Activated CD4-positive, alpha-beta T cell treated with anti-CD3 and anti-CD28 coated beads, Interleukin-2, amount 50 U/mL, for 1 hour (primary cell): ENCODE measurements at places on chromosomes 3 and 15.
A peak's percentile ranks its signal among the peaks of the same experiment; 100 is the strongest.

- DNase-seq: no peak
Observed at GRCh38 chr3:132983143-132983770, 54.9 kb upstream of the TMEM108 start.

DNA sequence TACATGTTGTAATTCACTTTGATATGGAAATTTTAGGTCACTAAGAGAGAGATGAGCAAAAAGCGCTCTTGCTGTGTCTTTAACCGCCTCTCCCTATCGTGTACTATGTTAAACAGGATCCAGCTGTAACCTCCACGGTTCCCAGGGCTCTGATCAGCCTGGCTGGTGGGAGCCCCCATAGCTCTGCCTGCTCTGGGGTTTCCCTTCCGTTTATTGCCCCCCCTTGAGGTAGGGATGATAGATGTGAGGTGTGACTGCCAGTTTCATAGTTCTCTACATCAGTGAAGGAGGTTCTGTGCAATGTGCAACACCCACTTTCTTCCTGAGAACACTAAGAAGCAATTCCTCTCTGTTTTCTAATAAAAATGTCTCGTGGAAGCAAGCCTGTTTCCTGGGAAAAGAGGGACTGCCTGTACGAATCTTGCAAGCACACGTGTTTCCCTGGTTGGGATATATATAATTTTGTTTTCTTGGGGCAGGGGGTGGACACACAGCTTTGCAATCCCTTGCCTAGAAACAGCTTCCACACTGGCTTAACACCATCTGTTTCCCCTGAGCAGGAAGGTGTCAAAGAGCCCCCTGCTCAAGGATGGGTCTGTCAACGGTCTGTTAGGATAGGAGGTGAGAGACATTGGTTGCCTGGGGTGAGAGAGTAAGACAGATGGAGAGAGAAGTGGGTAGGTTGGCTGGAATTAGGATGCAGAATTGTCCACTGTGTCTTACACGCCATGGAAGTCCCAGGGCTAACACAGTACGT lies 23.8 kb downstream of the CORO2B start:
- no peak for DNase-seq

GRCh38 chr3:27345493-27345892 lies 23.7 kb downstream of the NEK10 start:
- DNase-seq: no peak

DNA sequence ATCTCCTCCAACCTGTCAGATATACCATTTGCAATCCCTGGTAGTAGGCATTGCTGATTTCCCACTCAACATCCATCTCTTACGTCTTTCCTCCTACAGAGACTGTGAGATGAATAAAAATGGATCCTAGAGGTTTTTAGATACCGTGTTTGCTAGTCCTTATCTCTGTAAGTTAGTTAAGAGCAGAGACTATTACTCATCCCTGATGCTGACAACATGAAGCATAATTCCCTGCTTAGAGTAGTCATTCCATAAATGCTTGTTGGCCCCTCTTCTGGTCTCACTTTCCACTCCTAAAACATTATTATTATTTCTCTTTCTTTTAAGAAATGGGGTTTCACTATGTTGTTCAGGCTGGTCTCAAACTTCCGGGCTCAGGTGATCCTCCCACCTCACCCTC lies 136.2 kb downstream of the RTP4 start:
- DNase-seq: no peak

- DNase-seq: no peak
Observed at GRCh38 chr3:160703974-160704373, 27.0 kb downstream of the ARL14 start.

DNA sequence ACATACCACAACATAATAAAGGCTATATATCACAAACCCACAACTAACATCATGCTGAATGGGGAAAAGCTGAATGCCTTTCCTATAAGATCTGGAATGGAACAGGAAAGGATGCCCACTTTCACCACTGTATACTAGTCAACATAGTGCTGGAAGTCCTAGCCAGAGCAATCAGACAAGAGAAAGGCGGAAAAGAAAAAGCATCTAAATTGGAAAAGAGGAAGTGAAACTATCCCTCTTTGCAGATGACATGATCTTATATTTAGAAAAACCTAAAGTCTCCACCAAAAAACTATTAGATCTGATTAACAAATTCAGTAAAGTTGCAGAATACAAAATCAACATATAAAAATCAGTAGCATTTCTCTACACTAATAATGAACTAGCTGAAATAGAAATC lies 14.6 kb upstream of the PIK3CA start:
- no peak for DNase-seq

- DNase-seq: no peak
Observed at GRCh38 chr15:89630260-89630659, 25.0 kb downstream of the KIF7 start.

GRCh38 chr3:172844428-172844827 lies 93.9 kb downstream of the ECT2 start:
- DNase-seq: no peak

GRCh38 chr15:67358812-67359211 lies 104.2 kb downstream of the IQCH start:
- DNase-seq: no peak

DNA sequence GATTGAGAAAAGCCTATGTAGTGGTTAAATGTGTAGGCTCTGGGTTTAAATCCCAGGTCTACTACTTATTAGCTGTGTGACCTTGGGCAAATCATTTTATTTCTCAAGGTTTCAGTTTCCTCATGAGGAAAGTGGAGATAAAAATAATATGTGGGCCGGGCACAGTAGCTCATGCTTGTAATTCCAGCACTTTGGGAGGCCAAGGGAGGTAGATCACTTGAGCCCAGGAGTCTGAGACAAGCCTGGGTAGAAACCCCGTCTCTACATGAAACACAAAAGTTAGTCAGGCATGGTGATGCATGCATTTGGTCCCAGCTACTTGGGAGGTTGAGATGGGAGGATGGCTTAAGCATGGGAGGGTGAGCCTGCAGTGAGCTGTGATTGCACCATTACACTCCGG lies 8.4 kb downstream of the SEMA5B start:
- DNase-seq: no peak

- DNase-seq: no peak
Observed at GRCh38 chr3:40745381-40746106, 220.8 kb downstream of the ZNF621 start.

DNA sequence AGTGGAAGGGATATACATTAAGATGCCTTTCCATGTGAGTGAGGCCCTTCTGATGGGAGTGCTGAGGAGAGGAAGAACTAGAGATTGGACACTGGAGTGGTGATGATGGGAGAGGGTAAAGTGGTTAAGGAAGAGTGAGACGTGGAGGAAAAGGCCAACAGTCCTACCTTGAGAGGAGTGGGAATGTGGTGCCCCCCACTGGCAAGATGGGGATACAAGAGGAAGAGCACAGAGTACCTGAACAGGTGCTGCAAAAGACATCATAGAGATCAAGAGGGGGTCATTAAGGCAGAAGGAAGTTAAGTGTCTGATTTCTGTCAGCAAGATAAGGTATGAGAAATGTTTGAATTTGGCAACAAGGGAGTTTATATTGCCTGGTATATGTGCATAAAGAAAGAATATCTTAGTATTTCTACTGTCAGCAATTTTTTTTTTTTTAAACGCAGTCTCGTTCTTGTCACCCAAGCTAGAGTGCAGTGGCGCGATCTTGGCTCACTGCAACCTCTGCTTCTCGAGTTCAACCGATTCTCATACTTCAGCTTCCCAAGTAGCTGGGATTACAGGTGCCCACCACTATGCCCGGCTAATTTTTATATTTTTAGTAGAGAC lies 34.0 kb downstream of the ARIH2 start:
- peak; percentile 53 for DNase-seq

DNA sequence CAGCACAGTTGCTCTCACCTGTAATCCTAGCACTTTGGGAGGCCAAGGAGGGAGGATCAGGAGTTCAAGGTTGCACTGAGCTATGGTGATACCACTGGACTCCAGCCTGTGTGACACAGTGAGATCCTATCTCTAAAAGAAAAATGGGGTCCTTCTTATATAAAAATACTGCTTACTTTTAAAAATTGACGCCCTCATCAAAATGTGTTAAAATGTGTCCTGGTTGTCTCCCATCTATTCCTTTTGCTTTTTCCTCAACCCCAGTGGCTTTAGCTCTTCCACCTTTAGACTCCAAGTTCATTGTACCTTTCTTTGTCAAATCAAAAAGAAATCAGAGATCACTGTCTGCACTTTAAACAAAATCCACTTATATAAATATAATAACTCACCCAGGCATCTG lies 60.3 kb upstream of the GPD1L start:
- DNase-seq: no peak

DNA sequence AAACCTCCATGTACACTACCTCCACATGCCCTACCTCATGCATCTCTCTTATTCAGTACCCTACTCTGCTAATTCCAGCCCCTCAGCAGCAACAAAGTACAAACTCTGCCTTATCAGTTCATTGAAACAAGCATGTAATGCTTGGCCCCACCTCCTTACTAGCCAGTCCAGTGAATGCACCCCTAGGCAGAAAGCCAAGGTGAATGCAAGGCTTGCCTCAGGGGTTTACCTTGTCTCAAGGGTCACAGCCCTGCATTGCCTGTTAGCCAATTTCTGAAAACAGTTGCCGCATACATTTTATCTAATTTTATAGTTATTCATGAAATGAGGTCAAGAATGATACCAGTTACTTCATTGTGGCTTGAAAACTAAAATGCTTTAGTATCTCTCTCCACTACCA lies 576.4 kb downstream of the FHIT start:
- DNase-seq: no peak

GRCh38 chr3:141108039-141108438 lies 56.9 kb downstream of the SPSB4 start:
- DNase-seq: no peak

GRCh38 chr15:47541562-47541961 lies 175.7 kb upstream of the SEMA6D start:
- no peak for DNase-seq

GRCh38 chr3:158702815-158703481 lies 29.3 kb downstream of the RARRES1 start:
- DNase-seq: no peak

DNA sequence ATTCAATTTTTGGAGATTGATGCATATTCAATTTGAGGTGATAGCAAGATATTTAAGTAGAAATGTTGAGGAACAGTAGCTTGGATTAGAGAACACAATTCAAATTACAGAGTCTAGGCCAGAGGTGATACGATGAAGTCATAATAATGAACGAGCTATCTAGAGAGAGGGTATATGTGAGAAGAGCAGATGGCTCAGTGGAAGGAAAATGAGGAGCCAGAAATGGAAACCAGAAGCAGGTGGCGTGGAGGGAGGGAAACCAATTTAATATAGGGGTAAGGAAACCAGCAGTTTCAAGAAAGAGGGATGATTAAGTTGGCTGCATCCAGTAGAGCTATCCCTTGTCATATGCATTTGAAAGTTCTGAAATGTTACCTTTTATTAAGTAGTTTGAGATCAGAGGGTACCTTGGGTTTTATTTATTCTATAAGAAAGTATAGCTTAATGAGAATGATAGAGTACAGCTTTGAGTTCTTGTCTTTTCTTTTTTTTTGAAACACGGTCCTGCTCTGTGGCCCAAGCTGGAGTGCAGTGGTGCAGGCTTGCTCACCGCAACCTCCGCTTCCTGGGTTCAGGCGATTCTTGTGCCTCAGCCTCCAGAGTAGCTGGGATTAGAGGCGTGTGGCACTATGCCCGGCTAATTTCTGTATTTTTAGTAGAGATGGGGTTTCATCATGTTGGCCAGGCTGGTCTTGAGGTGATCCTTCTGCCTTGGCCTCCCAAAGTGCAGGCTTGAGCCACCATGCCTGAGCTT lies 22.1 kb downstream of the NCK1 start:
- DNase-seq: no peak

DNA sequence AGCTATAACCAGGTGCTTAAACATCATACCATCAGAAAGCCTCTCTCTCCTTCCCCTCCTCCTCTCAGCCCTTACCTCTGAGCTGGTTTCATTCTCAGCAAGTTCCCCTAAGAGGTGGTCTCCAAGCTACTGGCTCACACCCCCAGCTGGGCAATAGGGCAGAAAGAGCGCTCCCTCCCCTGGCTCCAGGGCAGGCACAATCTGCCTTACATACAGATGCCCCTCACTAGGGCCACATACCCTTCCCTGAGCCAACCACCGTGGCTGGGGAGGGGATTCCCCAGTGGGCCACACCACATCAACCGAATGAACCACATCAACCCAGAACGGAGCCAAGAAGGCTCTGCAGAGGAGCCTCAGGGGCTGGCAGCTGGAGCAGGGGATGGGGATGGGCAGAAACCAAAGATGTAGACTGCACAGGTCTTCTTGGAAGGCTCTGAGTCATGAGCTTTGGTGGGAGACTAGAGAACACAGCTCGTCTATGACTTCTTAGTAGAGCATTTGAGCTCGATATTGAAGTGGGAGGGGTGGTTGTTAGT lies 4.6 kb upstream of the FBLN2 start:
- peak; percentile 39 for DNase-seq

DNA sequence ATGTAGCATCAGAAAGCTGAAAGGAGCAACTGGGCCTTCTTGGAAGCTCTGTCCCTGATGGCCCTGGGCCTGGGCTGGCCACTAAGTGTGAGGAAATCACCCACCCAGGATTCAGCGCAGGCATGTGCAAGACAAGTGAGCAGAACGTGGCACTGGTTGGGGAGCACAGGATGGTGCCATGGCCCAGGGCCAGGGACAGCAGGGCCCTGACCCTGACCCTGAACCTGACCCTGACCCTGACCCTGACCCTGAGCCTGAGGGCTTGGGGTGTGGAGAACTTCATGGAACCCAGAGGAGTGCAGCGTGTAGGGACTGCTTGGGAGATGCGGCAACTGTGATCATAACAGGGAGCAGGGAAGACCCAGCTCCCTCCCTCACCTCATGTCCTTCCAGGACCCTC lies 5.9 kb upstream of the ALDH1L1 start:
- DNase-seq: no peak

DNA sequence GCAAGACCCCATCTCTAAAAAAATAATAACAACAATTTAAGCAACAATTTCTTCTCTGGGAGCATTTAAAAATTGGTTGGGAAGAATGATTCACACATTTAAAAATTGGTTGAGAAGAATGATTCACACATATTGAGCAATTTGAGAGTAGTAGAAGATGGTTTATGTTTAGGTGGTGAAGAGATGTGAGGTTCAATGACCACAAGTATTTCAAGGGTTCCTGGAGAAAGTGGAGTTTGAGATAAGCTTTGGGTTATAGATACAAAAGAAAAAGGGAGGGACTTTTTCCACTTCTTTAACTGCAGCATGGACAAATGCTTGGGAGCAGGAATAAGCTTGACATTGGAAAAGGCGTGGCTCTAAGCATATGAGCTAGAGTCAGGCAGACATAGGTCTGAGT lies 145.7 kb upstream of the NPHP3 start:
- DNase-seq: no peak

DNA sequence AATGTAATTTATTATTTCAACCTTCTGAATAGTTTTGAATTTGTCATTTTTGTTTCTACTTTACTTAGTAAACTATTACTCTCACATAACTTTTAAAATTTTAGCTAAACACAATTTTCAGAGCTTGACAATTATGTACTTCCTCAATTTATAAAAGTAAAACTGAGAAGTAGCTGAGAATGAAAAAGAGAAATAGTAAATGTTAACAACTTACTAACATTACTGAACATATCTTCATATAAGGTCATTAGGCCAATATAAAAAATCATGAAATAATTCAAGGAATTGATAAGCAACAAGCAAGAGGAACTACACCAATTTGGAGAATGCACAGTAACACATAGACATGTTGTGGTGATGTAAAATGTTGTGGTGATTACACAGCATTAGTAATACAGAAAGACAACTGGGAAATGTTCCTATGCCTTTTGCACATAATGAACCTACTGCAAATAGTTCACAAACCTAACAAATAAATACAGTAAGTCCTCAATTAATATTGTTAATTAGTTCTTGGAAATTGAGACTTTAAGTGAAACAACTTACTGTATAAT lies 137.9 kb downstream of the CBLB start:
- DNase-seq: no peak
